ENCODE measurements at places on chromosomes 6 and 20.
A peak's percentile ranks its signal among the peaks of the same experiment; 100 is the strongest.

DNA sequence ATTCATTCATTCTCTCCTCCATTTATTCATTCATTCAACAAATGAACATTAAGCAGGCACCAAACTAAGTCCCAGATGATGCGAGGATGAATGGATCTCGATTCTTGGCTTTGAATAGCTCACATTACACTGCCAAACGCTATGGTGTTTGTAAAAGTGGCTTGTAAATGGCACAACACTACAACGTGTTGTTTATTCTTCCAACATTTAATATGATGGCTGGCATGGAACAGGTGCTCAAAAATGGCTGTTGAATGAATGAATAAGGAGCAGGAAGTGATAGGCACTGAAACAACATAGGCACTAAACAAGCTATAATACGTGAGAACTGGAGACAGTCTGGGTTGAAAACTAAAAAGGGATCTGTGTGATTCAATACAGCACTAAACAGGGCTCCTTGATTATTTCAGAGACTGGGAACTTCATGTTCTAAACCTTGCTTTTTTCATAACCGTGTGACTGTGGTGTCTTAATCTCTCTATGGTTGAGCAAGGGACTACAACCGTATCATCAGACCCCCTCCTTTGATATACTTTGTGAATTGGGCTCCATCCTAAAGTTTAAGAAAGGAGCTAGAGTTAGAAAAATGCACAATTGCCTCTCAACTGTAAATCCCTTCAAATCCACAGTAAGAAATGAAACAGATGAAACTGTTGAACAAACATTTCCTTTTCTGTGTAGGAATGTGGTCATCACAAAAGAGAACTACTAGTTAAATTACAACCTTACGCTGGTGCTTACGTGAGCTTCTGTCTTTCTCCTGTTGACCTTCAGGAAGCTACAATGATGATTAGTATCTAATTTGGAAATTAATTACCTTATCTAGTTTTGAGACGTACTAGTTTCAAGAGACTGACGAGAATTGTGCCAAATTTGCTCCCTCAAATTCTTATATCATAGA is 16.9 kb upstream of the SLC16A10 start:
- DNase-seq: no peak

- DNase-seq: no peak
These were observed 438.9 kb upstream of the ZNF337 start for GRCh38 chr20:26135325-26136110.

DNA sequence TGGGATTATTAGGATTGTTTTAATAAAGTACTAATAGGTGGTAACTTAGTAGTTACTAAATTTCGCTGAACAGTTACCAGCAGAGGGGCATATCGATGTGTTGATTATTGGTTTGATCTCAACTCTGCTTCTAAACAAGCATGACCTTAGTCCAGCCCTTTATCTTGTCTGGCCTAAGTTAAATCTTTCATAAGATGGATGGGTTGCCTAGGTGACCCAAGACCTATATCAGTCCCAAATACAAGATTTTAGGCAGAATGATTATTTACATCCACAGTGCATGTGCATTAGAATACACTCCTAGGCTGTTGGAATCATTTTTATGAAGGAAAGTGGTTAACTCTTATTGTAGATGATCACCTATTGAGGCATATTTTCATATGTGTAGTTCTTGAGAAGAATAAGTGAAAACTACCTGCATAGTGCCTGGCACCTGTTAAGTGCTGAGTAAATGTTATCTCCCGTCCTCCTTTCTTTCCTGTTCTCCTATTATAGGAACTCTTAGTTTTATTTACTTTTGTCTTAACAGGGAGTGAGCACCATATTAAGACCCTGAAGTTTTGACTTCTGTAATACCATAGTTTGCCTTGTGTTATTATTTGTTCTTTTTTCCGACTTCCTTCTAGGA is 1.1 kb downstream of the HSF2 start:
- DNase-seq: no peak

GRCh38 chr6:149354009-149354408 is 36.5 kb downstream of the TAB2 start:
- no peak for DNase-seq

GRCh38 chr20:37376324-37376723 is 30.4 kb downstream of the SRC start:
- no peak for DNase-seq

GRCh38 chr6:77626426-77626825 is 26.4 kb upstream of the MEI4 start:
- no peak for DNase-seq

GRCh38 chr6:29679962-29680361 is 990 bp downstream of the ZFP57 start:
- no peak for DNase-seq

DNA sequence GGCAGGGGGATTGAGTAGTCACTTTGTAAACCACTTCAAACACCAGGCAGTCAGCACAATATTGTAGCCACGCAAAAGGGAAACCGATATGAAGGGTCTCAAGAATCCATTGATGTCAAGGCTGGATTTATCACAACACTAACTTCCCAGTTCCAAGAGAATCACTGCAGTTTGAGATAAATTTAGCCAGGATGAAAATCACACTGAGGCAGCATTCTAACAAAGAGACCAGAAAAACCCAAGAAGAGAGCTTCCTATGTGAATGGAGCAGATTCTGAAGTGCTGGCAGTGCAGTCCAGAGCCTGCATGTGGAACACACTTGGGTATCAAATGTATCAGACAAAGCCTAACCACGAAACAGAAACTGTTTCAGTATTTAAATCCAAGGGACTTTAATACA is 84.6 kb downstream of the KIF16B start:
- DNase-seq: no peak

DNA sequence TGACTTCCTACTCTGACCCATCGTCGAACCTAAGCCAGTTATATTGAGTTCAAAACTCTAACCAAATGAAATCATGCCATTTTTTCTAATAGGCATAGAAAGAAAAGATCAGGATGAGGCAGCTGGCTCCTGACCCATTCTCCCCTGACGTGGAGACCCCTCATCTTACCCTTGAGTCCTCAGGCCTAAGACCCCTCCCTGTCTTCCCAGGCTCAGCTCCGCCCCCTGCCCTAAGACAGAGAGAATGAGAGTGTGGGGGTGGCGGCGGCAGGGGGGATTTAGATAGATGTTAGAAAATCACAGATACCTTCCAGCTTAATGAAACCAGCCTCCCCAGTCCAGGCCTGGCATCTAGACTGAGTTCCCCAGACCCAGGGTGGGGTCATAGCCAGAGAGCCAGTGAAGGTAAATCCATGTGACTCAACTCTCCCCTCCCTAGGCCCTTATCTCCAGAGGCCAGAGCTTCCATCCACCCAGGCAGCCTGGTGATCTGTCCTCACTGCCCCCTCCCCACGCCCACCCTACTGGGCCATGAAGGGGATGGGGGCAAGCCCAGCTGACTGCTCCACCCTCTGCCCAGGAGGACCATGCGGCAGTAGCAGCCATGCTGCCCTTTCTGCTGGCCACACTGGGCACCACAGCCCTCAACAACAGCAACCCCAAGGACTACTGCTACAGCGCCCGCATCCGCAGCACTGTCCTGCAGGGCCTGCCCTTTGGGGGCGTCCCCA is 6.8 kb downstream of the TMEM63B start:
- no peak for DNase-seq

DNA sequence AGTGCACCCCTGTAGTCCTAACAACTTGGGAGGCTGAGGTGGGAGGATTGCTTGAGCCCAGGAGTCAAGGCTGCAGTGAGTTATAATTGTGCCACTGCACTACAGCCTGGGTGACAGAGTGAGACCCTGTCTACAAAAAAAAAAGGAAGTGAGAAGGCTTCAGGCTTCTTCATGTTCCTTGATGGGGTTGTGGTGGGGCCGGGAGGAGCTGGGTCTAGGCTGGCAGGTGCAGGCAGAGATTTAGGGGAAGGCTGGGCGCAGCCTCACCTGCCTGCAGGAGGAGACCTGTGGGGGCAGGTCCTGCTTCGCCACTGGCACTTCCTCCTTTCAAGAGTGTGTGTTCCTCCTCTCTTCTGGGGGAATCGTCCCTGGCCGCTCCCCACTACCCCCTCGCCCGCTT is 63.9 kb downstream of the CHMP4B start:
- no peak for DNase-seq

DNA sequence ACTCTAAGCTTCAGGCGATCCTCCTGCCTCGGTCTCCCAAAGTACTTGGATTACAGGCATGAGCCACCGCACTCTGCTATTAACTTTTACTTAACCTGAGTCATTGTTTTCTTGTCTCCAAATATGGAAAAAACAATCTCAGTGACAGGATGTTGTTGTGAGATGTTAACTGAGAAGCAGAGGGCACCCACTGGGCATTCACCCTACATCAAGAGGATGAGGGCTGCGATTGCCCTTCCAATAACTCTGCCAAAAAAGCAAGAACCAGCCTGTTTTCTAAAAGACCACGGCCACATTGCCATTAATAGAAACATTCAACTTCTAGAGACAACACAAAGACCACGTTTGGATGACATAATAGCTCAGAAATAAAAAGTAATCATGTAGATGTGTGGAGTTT is 107.6 kb upstream of the SGK1 start:
- no peak for DNase-seq

DNA sequence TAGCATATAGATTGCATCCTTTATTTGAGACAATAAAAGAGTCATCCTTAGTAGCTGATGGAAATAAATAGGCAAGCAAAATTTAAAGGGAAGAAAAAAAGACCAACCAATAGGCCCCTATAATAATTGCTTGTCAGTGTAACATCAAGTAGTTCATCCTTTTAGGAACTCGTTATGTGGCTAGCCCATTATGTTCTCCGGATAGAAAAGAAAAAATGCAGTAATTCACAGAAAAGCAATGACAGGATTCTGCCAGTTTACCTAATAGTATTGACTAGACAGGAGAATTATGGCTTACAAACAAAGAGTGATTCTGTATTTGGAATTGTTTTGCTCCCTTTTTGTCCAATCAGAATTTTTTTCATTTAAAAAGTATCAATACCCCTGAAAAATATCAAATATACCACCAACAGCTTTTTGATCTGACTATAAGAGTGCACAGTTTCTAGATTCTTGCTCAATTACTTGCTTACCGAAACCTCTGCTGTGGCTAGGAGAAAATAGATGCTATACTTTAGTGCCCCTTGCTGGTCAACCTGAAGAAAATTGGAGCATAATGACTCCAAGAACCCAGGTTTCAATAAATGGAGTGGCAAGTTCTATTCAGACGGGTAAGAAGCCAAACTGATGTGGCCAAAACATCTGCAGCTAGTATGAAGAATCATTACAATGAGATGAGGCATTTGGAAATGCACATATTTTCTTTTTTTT is 91.5 kb upstream of the SASH1 start:
- no peak for DNase-seq

- DNase-seq: no peak
These were observed 8.8 kb downstream of the SLC13A3 start for GRCh38 chr20:46642265-46642968.

GRCh38 chr6:15205321-15205720 is 40.5 kb upstream of the JARID2 start:
- no peak for DNase-seq

DNA sequence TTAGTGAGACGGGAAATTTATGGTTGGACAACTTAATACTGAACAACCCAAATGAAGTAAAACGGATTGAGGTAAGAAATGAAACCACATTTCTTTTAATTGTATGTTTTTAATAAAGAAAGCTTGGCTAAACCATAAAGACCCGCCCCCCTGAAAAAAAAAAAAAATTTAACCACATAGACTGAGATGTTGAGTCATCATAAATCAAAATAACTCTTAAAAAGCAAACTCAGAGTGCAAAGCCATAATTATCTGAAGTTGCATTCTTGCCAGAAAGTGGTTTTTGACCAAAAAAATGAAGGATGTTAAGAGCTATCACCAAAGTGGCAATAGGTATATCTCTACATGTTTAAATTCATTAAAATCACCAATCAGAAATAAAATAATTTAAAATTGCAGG is 101.8 kb upstream of the COL21A1 start:
- no peak for DNase-seq

DNA sequence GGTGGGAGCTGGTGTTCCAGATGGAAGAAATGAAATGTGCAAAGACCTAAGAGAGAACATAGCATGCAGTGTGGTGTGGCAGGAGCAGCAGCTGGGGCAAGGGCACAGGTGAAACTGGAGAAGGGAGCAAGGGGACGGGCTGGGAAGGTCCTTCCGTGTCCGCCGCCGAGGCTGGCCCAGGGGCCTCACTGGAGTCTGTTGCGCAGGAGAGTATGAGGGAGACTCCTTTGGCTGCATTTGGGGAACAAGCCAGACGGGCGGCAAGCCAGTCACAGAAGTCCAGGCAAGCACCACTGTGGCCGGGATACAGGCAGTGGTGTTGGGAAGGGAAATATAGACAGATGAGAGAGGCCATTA is 77.7 kb downstream of the GJA10 start:
- no peak for DNase-seq

DNA sequence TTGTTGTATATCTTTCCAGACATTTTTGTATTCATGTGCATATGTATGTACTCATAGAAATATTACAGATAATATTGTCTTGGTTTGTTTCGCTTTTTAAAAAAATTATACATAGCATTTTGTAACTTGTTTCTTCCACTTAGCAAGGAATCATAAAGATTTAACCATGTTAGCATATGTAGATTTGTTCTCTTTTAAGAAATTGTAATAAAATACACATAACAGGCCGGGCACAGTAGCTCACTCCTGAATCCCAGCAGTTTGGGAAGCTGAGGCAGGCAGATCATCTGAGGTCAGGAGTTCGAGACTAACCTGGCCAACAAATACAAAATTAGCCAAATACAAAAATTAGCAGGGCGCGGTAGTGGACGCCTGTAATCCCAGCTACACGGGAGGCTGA is 44.4 kb upstream of the CSE1L start:
- DNase-seq: no peak

- peak; percentile 93 for DNase-seq
These were observed 1.5 kb downstream of the SIGLEC1 start for GRCh38 chr20:3710703-3711483.

- DNase-seq: no peak
These were observed 155.2 kb upstream of the RIN2 start for GRCh38 chr20:19602675-19603375.

- no peak for DNase-seq
These were observed 106.4 kb upstream of the SGK1 start for GRCh38 chr6:134424165-134424797.

- DNase-seq: no peak
These were observed 57.4 kb downstream of the DTD1 start for GRCh38 chr20:18645196-18645745.
